WERI-Rb-1 (cell line): ENCODE measurements at places on chromosomes 1 and 21.

- DNase-seq, result no peak
Measured at GRCh38 chr1:117846674-117847425, 82.6 kb downstream of the GDAP2 start.

DNA sequence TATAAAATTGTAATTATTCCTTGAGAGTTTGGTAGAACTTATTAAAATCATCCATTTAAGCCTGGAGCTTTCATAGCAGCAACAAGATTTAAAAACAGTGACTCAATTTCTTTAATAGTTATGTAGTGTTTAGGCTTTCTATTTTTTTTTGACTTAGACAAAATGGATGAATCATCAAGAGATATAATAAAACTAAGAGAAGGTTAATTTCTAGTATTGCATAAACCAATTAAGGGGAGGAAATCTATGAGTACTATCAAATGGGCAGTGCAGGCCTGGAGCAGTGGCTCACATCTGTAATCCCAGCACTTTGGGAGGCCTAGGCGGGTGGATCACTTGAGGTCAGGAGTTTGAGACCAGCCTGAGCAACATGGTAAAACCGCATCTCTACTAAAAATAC lies 416.3 kb upstream of the USP24 start:
- no peak for DNase-seq

GRCh38 chr1:182301467-182302198 lies 90.0 kb downstream of the GLUL start:
- peak; percentile 49 for DNase-seq

GRCh38 chr1:75559800-75560199 lies 51.1 kb downstream of the SLC44A5 start:
- DNase-seq, result no peak

- DNase-seq, result peak; percentile 76
Measured at GRCh38 chr21:14773777-14774345, 227.7 kb upstream of the SAMSN1 start.

GRCh38 chr1:171899838-171900237 lies 58.5 kb downstream of the DNM3 start:
- DNase-seq, result no peak
